ENCODE measurements at places on chromosomes 16 and 17.

- no peak for DNase-seq
Measured at GRCh38 chr16:4217204-4218131, 24.4 kb downstream of the SRL start.

- DNase-seq, result no peak
Measured at GRCh38 chr16:21574372-21574771, 25.0 kb upstream of the METTL9 start.

DNA sequence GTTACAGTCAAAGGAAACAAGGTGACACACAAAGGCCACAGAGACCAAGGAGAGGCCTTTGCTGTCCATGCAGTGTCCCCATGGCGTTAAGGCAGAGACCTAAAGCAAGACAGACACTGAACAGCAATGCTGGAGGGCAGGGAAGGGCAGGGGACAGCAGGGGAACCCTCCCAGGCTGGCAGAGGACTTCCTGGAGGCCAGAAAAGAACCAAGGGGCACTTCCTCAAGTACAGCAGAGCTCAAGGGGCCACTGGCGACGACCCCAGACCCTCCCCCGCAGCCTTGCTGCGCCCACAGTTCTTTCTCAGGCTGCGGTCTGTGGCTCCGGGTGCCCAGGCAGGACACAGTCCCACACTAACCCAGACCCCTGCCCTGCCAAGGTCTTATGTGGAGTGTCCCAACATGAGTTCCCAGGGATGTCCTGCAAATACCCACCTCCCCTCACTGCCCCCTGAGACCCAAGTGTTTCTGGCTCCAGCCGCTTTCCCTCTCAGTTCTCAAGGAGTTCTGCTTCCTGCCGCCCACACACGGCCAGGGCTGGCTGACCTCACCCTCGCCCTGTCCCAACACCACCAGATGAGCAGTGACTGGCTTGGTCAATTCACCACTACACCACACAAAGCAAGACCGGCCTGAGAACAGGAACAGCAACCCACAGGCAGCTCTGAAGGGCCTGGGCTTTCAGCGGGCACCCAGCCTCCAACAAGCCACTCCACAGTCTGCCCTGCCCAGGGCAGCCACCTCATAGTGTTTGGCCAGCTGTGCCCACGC is 4.2 kb downstream of the CLCN7 start:
- no peak for DNase-seq

GRCh38 chr17:57669671-57670529 is 75.2 kb downstream of the CCDC182 start:
- DNase-seq, result no peak

DNA sequence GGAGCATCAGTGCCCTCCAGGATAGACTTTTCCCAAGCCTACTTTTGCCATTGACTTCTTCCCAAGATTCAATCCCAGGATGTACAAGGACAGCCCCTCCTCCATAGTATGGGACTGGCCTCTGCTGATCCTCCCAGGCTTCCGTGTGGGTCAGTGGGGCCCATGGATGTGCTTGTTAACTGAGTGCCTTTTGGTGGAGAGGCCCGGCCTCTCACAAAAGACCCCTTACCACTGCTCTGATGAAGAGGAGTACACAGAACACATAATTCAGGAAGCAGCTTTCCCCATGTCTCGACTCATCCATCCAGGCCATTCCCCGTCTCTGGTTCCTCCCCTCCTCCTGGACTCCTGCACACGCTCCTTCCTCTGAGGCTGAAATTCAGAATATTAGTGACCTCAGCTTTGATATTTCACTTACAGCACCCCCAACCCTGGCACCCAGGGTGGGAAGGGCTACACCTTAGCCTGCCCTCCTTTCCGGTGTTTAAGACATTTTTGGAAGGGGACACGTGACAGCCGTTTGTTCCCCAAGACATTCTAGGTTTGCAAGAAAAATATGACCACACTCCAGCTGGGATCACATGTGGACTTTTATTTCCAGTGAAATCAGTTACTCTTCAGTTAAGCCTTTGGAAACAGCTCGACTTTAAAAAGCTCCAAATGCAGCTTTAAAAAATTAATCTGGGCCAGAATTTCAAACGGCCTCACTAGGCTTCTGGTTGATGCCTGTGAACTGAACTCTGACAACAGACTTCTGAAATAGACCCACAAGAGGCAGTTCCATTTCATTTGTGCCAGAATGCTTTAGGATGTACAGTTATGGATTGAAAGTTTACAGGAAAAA is 9.7 kb upstream of the CYLD start:
- DNase-seq, result no peak

- DNase-seq, result no peak
Measured at GRCh38 chr17:44655983-44656710, at the start of gene MEIOC. Gene MEIOC, plus strand, starts transcription at chr17:44656468. Its CDS starts 146 bp downstream, at chr17:44656614.

- no peak for DNase-seq
Measured at GRCh38 chr16:4067262-4068001, 48.8 kb downstream of the ADCY9 start.

- no peak for DNase-seq
Measured at GRCh38 chr17:11264183-11264871, 23.3 kb downstream of the SHISA6 start.

DNA sequence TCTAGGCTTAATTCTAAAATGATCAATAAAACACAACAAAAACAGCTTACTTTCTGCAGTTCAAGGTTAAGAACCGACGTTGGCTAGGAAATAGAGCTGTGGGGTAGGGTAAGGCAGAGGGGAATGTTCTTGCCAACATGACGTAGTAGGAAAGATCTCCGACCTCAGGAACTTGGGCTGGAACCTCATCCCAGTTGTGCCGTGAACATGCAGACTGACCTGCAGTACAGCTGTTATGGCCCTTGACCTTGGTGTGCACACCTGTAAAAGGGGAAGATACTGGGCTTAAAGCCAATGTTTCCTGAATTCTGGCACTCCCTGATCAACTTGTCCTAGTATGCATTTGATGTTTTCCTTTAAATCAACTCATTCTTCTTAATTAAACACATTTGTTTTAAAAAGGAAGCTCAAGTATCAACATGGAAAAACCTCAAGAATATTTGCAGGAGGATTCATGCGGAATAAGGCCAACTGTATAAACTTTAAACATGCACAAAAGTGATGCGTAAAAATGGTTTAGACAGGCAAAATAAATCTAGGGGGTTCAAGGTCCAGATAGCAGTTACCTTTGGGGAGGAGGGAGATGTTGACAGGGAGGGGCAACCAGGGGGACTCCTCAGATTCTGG is 14.2 kb upstream of the SLC6A2 start:
- no peak for DNase-seq

DNA sequence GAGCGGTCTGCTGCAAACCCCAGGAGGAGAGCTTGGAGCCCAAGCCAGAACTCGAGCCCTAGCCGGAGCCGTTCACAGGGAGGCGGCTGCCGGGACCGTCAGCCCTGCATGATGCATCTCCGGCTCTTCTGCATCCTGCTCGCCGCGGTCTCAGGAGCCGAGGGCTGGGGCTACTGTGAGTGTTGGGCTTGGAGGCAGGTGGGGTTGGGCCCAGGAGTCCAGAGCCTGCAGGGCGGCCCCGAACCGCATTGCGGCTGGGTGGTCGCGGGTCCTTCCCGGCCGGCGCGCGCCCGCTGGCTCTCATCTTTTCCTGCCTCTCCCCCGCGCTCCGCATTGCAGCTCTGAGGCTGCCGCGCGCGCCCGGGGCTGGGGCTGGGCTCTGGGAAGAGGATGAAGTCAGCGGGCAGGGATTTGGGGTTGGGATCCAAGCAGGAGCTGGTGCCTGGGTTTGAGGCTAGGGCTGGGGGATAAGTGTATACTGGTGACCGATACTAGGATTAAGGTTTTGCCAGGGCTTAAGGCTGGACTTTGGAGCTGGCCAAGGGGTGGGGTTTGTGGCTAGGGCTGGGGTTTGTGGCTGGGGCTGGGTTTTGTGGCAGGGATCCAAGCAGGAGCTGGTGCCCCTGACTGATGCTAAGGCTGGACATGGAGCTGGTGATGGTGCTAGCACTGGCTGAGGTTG is 532 bp downstream of the CNTNAP1 start:
- no peak for DNase-seq

DNA sequence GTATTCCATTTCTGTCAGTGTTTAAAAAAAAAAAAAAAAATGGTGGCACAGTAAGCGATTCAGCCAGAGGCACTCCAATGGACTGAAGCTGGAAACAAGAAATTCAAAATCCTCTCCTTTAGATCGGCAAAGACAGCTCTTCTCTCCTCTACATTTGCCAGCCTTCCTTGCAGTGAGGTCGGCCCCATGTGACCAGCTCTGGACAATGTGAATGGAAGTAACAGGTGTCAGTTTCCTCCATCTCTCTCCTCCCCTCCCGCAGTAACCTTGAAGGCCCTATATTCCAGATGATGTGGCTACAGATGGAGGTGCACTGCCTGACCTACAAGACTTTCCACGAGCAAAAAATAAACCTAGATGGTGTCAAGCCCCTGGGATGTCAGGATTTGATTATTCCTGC is 15.0 kb downstream of the CUEDC1 start:
- no peak for DNase-seq

DNA sequence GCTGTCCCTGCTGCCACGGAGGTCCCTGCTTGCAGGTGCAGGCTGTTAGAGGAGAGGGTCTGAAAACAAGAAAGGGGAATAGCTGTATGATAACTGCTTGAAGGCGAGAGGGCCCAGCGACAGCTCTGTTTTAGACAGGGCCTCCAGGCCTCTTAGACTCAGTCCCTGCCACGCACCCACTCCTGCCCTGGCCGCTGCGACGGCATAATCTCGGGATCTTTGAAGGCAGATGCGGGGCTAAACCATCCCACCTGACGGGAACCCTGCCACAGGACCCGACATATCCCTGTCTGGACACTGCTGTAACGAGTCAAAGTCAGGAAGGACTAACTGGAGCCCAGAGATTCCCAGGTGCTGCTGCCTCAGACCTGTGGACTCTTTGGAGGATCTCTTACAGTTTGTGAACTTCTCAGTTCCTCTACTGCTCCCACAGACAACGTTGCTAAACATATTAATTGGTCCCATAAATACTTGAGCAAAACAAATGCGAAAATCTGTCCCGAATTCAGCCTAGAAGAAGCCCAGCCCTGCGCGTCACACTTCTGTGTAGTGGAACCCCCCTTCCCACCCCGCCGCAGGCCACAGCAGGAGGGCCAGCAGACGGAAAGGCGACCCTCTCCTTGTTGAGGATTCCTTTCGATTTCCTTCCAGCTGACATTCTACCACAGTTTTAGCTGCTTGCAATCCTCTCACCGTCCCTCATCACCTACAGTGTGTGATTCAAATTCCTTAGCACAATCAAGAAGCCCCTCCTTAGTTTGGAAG is 998 bp upstream of the TMEM11 start:
- no peak for DNase-seq

GRCh38 chr17:64503821-64504768 is 2.0 kb downstream of the DDX5 start:
- DNase-seq, result no peak

- DNase-seq, result no peak
Measured at GRCh38 chr17:80453998-80454556, 22.3 kb downstream of the NPTX1 start.

- DNase-seq, result no peak
Measured at GRCh38 chr16:14447783-14448182, 182.3 kb downstream of the PARN start.

- no peak for DNase-seq
Measured at GRCh38 chr16:53085931-53086421, 31.2 kb downstream of the CHD9 start.

DNA sequence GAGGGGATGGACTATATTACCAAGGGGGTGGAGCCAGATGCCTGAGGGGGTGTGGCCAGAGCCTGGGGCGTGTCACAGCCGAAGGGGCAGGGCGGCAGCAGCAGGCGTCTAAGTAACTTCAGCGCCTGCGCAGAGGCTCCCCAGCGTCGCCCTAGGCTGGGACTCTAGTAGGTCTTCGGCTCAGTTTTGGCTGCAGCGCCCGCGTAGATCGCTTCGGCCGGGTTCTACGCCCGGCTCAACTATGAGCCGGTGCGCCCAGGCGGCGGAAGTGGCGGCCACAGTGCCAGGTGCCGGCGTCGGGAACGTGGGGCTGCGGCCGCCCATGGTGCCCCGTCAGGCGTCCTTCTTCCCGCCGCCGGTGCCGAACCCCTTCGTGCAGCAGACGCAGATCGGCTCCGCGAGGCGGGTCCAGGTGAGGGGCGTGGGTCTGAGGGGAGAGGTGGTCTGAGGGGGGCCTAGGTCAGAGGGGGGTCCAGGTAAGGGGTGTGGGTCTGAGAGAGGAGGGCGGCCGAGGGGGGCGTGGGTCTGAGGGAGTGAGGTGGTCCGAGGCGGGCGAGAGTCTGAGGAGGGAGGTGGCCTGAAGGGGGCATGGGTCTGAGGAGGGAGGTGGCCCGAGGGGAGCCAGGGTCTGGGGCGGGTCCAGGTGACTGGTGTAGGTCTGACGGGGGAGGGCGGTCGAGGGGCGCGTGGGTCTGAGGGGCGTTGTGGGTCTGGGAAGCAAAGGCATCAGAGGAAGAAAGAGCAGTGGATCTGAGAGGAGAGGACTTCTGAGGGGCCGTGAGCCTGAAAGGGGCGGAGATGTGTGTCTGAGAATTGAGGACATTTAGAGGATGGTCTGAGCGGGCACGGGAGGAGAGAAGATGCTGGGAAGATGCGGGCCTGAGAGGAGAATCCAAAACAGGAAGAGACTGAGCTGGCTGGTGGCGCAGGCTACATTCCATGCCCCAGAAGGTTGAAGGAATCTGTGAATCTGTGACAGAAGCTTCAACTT is at the start of gene LPCAT2:
Gene LPCAT2, plus strand, starts transcription at position 132 of the 991 bp plus-strand sequence. Its CDS starts 110 bp downstream, at position 242.
- no peak for DNase-seq

GRCh38 chr17:2481760-2482159 is 29.9 kb downstream of the METTL16 start:
- no peak for DNase-seq

DNA sequence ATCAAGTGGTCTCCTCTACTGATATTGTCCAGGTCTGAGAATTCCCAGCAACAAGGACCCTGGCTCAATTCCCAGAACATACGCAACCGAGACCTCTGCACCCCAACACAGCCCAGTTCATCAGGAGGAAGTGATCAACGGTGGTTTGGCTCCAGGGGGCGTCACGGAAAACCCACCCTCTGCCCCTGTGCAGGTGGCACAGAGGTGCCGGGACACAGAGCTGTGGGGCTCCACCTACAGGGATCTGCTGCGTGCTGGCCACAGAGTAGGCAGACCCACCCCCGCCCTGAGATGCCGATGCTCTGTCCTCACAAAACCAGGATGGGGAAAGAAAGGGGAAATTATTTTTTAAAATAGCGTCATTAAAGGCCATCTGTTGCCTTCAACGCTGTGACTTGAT is 69.6 kb downstream of the LMF1 start:
- DNase-seq, result no peak

DNA sequence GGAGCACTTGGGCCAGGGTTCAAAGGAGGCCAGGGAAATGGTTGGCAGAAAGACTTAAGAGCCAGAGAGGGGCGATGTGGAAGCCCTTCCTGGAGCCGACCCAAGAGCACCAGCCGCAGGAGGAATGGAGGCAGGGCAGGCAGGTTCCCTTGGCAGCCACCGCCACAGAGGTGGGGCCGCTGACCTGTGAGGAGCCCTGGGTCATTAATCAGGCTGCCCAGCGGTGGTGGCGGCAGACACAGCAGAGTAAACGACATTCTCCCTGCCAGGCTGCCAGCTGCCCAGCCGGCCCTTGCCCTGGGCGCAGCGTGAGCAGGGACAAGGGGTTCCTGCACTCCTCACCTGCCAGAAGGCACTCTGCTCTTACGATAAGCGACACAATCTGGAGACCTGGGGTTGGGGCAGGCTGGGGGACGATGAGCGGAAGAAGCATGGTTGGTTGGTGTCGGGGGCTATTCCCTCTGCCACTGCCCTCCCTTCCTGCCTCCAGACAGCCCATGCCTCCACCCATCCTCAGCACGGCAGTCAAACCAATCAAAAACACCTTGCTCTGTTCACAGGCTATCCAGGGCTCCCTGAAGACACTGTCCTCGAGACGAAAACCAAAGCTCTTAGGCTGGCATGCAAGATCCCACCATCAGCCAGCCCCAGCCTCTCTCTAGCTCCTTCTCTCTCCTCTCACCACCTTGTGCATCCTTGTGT is 40.9 kb downstream of the PLXDC1 start:
- no peak for DNase-seq
